ENCODE measurements at places on chromosomes 3 and 15. TPM values are rescaled to one million over a fixed set of nuclear protein-coding genes. Genes with fewer than 3 reads are reported as not detected.

DNA sequence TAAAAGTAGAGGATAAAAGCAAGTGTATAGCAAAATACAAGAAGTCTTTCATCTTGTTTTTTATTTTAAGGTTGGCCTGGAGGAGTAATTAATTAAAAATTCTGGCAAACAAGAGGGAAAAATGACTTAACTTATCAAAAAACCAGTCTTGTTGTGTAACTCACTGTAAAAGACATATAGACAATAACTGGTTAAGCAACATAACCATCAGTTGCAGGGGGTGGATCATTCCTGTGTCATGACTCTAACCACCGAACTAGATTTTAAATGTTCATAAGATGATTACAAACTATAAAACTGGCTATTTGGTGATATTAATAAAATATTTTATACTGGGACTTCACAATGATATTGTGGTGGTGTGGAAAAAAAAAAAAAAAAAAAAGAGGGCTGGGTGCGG lies 130.6 kb downstream of the STAG1 start:
- peaks cover 13% of the 10 kb centered on the region for H3K4me1 ChIP-seq
- H3K27me3 ChIP-seq: no peaks in the 10 kb centered on the region
- H3K27ac ChIP-seq: no peak overlapping the region

Gene LRRC31
- total RNA-seq: 2.7 TPM

- no peaks in the 10 kb centered on the region for H3K27me3 ChIP-seq
- no peak overlapping the region for H3K4me3 ChIP-seq
- no peak overlapping the region for H3K27ac ChIP-seq
- H3K4me1 ChIP-seq: peaks cover 20% of the 10 kb centered on the region
These were observed 552.3 kb downstream of the FOXP1 start for GRCh38 chr3:71031181-71031580.

Gene CHRM5
- not detected for total RNA-seq

GRCh38 chr3:43273416-43273815 lies 12.9 kb upstream of the SNRK start:
- no peak for DNase-seq
- no peaks in the 10 kb centered on the region for H3K4me1 ChIP-seq
- H3K4me3 ChIP-seq: no peak overlapping the region
- no peaks in the 10 kb centered on the region for H3K36me3 ChIP-seq
- no peak overlapping the region for H3K27ac ChIP-seq

GRCh38 chr3:89847955-89848354 lies 740.5 kb downstream of the EPHA3 start:
- no peaks in the 10 kb centered on the region for H3K27me3 ChIP-seq
- H3K4me1 ChIP-seq: no peaks in the 10 kb centered on the region
- H3K27ac ChIP-seq: no peak overlapping the region
- DNase-seq: no peak

- H3K36me3 ChIP-seq: no peaks in the 10 kb centered on the region
- H3K27me3 ChIP-seq: no peaks in the 10 kb centered on the region
- no peak for DNase-seq
- no peaks in the 10 kb centered on the region for H3K4me1 ChIP-seq
These were observed 58.1 kb upstream of the SLC6A6 start for GRCh38 chr3:14344351-14344750.

Gene MYRIP
- 0.98 TPM for total RNA-seq

Gene CKMT1B
- total RNA-seq: not detected

Gene STRIT1
- total RNA-seq: not detected

Gene GOLGA8S
- total RNA-seq: 0.25 TPM

Gene MOBP
- total RNA-seq: not detected

- H3K4me3 ChIP-seq: no peak overlapping the region
- no peak overlapping the region for H3K27ac ChIP-seq
- peak; percentile 30 for DNase-seq
- H3K27me3 ChIP-seq: no peaks in the 10 kb centered on the region
- peaks cover 6% of the 10 kb centered on the region for H3K36me3 ChIP-seq
These were observed 29.7 kb downstream of the HDC start for GRCh38 chr15:50235794-50236193.

DNA sequence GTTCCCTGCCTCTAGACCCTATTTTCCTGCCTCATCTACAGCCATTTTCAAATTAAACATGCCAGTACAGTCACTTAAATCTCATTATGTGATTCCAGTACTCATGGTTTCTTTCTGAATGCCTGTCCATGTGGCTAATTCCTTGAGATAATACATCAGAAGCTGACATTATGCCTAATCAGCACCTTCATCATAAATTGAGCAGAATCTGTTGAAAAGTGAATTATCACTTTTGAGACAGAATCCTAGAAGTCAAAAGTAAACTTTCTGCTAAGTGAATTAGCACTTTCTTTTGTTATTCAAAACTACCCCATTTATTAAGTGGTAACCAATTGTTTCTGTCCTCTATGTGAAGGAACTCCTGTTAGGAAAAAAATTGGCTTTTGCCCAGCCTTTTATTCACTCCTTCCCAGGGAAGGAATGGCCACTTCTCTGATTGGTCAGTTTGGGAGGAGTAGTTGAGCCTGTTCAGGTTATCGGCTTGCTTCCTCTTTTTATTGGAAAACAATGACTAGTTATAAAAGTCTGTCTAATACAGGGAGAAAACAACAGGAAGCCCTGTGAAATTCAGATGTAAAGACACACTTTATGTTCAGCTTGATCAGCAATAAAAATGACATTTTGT lies 40.5 kb downstream of the OSTN start:
- H3K4me1 ChIP-seq: no peaks in the 10 kb centered on the region
- no peak for DNase-seq
- no peak overlapping the region for H3K27ac ChIP-seq
- H3K36me3 ChIP-seq: no peaks in the 10 kb centered on the region
- H3K4me3 ChIP-seq: no peak overlapping the region
- no peaks in the 10 kb centered on the region for H3K27me3 ChIP-seq

GRCh38 chr3:16060358-16060852 lies 114.1 kb upstream of the GALNT15 start:
- H3K27ac ChIP-seq: peak overlapping the region; percentile 54
- no peak for DNase-seq
- H3K4me1 ChIP-seq: peaks cover 2% of the 10 kb centered on the region
- H3K27me3 ChIP-seq: no peaks in the 10 kb centered on the region
- no peak overlapping the region for H3K4me3 ChIP-seq

DNA sequence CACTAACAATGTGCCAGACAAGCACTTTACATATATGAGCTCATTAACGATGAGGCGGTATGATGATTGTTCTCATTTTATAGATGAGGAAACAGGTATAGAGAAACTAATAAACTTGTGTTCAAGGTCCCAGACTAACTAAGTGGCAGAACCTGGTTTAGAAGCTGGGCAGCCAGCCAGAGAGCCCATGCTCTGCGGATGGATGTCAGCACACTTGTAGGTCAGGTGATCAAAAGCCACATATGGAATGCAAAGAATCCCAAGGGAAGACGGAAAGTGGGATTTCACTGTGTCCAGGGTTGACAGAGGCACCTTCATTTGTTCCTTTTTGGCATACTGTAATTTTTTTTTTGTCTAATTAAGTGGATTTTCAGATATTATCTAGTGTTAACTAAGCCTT lies 103.7 kb downstream of the EFL1 start:
- no peak for DNase-seq
- no peak overlapping the region for H3K27ac ChIP-seq
- peaks cover 18% of the 10 kb centered on the region for H3K36me3 ChIP-seq
- H3K4me1 ChIP-seq: no peaks in the 10 kb centered on the region

- no peaks in the 10 kb centered on the region for H3K4me1 ChIP-seq
- H3K4me3 ChIP-seq: no peak overlapping the region
- no peak overlapping the region for H3K27ac ChIP-seq
- no peaks in the 10 kb centered on the region for H3K36me3 ChIP-seq
These were observed 104.3 kb downstream of the LINGO1 start for GRCh38 chr15:77528290-77528967.

DNA sequence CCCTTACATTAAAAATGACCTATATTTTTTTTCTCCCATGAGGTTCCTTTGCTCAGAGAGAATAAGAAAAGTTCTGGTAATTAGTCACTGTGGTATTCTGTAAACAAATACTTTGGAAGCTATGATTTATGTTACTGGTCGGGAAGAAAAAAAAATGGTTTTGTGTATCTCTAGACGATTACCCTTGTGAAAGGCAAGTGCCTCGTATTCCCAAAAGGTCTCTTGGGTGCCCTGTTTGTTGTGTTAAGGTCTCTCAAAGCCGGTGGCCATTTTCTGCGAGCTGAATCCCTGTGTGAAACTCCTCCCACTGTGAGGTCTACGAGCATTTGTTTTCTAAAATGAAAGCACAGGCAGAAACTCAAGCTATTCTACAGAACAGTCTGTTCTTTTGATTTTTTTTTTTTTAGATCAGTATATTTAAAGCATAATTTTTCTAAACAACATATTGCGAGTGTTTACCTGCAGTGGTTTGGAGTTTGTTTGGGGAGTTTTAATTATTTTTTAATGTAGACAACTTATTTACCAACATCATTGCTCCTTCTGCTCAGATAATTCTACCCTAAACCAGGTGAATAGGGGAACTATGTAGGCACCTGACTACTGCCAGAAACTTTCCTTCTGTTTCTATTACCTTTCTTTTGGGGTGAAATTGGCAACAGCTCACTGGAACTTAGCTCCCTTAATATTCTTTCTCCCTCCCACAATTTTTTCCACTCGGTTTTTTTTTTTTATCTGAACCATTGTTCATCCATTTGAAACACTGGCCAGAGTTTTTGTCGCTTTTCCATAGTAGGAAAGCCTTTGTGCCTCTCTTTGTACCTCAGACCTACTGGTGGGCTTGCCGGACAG lies 44.0 kb downstream of the ZBTB38 start:
- peak overlapping the region; percentile 40 for H3K4me3 ChIP-seq
- H3K27me3 ChIP-seq: no peaks in the 10 kb centered on the region
- H3K4me1 ChIP-seq: peaks cover 24% of the 10 kb centered on the region
- H3K36me3 ChIP-seq: peaks cover 2% of the 10 kb centered on the region
- H3K27ac ChIP-seq: peak overlapping the region; percentile 95

Gene LTK
- 3.0 TPM for total RNA-seq

Gene PPM1L
- total RNA-seq: 6.1 TPM

DNA sequence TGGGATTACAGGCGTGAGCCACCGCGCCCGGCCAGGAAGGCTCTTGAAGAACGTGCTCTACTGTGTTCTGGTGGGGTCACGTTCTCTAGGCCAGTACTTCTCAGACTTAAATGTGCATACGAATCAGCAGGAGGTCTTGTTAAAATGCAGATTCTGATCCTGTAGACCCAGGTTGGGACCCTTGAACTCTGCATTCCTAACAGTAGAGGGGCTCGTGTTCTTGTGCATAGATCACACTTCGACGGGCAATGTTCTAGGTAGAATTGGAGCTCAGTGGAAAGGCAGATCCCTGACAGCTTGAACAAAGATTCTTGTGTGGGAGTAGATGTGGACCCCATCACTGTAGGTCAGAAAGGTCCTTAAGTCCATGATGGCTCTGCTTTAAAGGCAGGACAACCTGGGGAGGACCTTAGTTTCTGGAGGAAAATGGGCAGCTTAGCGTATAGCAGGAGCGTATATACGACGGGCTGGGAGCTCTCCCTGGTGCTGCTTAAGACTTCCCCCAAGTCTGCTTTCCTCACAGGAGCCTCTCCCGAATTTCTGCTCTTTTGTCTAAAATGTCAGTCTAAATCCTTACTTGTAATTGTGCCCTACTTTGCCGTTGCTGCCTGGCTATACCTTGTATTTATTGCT lies 16.9 kb upstream of the FAM81A start:
- no peaks in the 10 kb centered on the region for H3K27me3 ChIP-seq
- no peak overlapping the region for H3K4me3 ChIP-seq
- no peak for DNase-seq
- H3K27ac ChIP-seq: no peak overlapping the region
- no peaks in the 10 kb centered on the region for H3K4me1 ChIP-seq

DNA sequence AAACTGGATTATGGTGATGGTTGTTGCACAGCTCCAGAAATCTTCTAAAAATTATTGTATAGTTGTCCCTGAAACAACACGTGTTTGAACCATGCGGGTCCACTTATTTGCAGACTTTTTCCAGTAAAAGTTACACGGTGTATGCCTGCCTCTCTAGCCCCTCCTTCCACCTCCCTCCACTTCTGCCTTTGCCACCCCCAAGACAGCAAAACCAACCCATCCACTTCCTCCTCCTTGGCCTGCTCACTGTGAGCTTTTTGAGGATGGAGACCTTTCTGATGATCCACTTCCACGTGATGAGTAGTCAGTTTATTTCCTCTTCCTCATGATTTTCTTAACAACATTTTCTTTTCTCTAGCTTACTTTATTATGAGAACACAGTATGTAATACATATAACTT lies 5.4 kb downstream of the CYFIP1 start:
- H3K27me3 ChIP-seq: no peaks in the 10 kb centered on the region
- no peak for DNase-seq
- no peaks in the 10 kb centered on the region for H3K36me3 ChIP-seq

GRCh38 chr3:8640223-8640622 lies 4.4 kb downstream of the SSUH2 start:
- H3K4me1 ChIP-seq: no peaks in the 10 kb centered on the region
- H3K27me3 ChIP-seq: no peaks in the 10 kb centered on the region
- H3K4me3 ChIP-seq: no peak overlapping the region
- H3K27ac ChIP-seq: no peak overlapping the region

Gene SPINT1
- total RNA-seq: 2.6 TPM

DNA sequence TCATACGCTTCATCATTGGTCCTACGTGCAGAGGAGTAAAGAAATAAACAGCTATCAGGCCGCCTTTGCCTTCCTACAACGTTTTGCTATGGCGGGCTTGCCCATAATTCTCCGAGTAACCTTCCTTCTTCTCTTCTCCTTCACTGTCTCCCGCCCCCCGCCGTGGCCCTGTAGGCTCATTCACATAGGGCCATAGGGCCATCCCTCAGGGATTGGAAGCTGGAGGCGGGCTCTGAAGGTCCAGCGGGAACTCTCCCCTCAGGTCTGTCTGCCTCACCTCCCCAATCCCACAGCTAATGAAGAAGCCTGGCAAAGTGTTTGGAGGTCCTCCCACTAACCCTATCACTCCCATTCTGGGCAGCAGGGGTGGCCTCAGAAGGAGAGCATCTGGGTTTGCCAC lies 43.6 kb downstream of the SEMA5B start:
- H3K36me3 ChIP-seq: no peaks in the 10 kb centered on the region
- H3K4me3 ChIP-seq: no peak overlapping the region
- H3K27me3 ChIP-seq: no peaks in the 10 kb centered on the region
- no peak for DNase-seq

DNA sequence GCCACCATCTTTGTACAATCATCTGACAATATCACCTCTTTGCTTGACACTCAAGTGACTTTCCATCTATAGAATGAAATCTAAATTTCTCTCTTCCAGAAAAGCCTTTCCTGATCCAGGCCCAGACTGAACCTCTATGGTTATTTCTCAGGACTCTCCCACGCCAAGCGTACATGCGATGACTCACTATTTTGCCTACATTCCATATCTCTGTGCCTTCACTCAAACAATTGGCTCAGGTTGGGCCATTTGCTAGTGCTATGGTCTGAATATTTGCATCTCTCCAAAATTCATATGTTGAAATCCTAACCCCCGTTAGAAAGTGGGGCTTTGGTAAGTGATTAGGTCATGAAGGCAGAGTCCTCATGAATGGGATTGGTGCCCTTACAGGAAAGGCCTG lies 43.9 kb downstream of the ST3GAL6 start:
- H3K36me3 ChIP-seq: peaks cover 2% of the 10 kb centered on the region
- no peak overlapping the region for H3K4me3 ChIP-seq
- H3K27ac ChIP-seq: no peak overlapping the region
- H3K27me3 ChIP-seq: no peaks in the 10 kb centered on the region
- no peak for DNase-seq

Gene FMN1
- total RNA-seq: 5.4 TPM

Measured in liver (tissue), 10 donors.